T-helper 1 cell (primary cell): ENCODE measurements at places on chromosomes 4 and X.
A peak's percentile ranks its signal among the peaks of the same experiment; 100 is the strongest.

DNA sequence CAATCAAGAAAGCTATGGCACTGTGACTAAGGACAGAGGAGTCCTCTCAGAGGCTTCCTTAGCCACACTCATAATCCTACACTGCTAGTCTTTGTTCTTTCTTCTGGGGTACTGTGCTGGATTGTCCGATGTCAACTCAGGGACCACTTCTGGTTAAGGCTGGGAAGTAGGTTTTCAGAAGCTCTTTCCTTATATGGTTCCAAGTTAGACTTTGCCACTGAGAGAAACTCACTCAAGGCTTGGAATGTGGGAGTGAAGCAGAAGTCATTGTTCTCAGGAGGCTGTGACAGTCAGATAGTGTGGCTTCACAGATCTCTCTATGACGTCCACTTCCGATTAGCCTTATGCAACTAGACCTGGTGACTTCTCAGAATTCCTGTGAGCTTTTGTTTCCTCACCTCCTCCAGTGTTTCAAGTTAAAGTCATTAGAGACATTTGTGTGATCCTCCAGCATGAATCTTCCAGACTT lies 317.3 kb upstream of the F9 start:
- no peak for DNase-seq

DNA sequence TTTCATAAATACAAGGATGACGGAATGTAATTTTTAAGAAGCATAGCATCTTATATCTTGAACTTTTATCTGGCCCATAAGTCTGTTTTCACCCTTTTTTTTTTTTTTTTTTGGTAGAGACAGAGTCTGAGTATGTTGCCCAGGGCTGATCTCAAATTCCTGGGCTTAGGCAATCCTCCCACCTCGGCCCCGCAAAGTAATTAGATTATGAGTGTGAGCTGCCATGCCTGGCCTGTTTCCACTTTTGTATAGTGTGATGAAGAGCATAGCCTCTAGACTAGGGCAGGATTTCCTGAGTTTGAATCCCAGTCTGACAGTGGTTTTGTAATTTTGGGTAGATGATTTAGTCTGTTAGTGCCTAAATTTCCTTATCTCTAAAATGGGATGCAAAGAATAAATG lies 11.0 kb downstream of the STIM2 start:
- no peak for DNase-seq

DNA sequence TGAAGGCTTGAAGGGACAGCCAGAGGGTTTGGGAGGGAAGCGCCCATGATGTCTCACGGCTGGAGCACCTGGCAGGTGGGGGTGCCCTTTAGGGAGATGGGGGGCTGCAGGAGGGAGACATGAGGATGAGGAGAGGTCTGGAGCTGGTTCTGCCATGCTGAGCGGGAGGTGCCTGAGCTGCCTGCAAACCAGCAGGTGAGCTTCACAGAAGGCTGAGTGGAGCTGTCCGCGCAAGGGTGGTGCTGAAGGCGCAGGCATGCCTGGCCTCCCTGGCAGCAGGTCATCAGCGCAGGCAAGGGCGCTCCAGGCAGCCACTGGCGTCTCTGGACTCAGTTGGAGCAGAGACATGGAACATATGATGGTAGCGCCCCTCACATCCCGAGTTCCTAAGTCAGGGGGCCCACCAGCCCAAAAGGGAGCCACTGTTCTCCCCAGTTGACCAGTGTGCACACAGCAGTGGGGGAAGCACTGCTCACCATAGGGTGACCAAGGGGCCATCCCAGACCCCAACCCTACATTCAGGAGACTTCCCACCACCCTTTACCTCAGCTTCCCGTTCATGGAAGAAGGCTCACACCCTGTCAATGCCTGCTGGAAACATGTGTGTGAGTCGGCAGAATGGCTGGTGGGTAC lies 25.8 kb downstream of the ADRA2C start:
- no peak for DNase-seq

DNA sequence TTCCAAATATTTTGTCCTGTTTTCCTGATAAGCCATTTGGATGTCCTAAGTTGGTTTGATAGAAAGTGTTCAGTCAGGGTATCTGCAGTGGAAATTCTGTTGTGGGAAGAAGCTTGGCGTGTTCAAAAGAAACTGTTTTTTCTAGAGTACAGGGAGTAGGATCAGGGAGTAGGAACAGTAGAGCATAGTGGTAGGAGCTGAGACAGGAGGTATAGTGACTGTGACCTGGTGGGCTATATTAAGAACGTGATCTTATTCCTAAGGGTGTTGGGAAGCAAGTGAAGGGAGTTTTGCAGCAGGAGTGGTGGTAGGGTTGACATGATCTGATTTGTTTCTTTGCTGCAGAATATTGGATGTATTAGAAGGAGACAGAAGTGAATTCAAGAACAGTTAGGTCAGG lies 348.2 kb downstream of the BMPR1B start:
- DNase-seq, result no peak

- no peak for DNase-seq
These were observed 8.2 kb upstream of the CAMK2D start for GRCh38 chr4:113769744-113770143.

GRCh38 chrX:45063319-45064095 lies 137.2 kb downstream of the DIPK2B start:
- DNase-seq, result no peak

- no peak for DNase-seq
These were observed 329.9 kb downstream of the ARHGAP10 start for GRCh38 chr4:148061795-148062194.

DNA sequence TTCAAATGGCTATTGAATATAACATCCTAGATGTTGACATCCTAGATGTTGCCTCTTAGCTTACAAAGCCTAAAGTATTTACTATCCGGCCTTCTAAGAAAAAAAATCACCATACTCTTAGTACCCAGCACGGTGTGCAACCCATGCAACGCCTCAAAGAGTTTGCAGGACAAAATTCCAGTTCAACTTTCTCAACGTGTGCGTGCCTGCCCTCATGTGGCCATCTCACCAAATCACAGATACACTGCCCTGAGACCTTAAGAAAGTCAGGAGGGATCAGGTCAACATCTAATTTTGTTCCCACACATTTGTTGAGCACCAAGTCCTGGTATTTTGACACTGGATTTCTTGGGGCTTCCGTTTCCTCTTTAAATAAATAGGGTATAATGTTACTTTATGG lies 68.3 kb downstream of the CRMP1 start:
- peak; percentile 25 for DNase-seq

DNA sequence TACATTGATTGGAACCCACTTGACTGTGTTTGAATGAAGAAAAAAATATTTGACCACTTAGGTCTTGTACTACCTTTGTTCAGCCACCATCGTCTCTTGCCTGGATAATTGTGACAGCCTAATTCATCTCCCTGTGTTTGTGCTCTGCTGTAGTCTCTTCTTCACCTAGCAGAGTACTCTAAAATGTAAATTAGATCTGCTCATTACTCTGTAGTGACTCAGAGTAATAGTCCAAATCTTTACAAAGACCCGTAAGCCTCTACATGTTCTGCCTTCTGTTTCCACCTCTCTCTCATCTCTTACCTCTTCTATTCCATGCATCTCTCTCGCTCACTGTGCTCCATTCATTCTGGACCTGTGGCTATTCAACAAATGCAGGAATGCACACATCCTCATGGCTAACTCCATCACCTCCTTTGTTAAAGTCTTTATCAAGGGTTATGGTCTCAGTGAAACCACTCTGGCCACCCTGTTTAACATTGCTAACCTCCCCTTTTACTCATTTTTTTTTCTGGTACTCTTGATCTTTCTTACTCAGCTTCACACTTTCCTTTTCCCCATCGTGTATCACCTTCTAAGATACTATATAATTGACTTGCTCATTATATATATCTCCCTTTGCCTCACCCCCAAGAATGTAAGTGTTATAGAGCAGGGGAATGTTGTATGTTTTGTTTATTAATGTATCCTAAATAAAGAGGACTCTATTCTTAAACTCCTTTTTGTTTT lies 98.4 kb downstream of the STIM2 start:
- peak; percentile 4 for DNase-seq

- DNase-seq, result no peak
These were observed 60.1 kb downstream of the PRRG1 start for GRCh38 chrX:37409278-37409677.

- DNase-seq, result no peak
These were observed 49.7 kb upstream of the DDIT4L start for GRCh38 chr4:100240008-100240407.

DNA sequence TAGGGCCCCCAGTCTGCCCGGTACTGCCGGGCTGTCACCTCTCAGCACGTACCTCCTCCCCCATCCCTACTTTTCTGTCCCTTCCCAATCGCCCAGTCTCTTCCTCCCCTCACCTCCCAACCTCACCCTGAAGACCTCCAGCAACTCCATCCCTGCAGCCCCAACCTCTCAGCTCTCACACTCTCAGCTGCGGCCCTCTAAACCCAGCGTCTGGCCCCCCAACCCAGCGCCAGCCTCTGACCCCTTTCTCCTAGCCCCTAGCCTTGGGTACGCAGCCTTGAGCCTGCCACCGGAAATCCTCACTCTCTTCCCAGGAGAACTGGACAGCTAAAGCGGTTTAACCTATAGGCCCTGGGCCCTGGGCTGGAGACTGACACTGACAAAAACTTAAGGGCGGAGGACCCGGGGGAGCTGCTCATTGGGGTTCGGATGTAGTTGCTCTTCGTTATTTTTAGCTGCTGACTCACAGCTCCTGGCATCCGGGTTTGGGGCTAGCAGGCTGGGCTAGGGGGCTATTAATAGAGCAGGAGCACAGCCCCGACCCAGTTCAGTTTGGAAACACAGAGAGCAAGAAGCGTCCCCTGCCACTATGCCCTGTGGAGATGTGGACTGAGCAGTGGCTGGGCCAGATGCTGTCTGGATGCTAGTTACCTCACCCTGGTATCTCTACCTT lies 9.6 kb upstream of the DLG3 start:
- no peak for DNase-seq

DNA sequence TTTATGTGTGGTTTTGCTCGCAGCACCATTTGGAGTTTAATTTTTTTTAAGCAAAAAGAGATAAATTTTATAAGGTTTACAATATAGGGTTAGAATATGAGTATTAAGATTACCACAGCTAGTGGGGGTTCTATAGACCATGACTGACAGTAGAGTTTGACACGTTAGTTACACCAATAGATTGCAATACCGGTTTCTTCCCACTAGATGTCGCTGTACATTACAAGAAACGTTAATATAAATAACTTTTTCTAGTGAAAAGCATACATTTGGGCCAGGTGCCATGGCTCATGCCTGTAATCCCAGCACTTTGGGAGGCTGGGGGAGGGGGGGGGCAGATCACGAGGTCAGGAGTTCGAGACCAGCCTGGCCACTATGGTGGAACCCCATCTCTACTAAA lies 433.6 kb downstream of the MAGEB5 start:
- DNase-seq, result peak; percentile 12

DNA sequence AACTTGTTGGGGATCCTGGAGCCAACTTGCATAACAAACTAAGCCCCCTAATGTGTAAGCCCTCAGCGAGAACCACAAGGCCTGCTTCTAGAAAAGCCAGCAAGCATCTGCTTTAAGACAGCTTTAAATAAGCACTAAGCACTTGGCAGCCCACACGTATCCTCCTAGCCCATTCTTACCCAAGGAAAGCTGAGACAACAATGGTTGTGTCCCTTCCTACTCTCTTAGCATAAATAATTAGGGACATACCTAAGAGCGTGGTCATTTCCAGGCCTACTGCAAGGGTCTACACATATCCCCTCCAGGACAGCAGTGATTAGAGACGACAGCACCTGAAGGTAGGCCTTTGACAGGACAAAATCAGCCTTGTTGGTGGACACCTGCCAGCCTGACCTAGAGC lies 322.8 kb upstream of the PPARGC1A start:
- DNase-seq, result no peak

DNA sequence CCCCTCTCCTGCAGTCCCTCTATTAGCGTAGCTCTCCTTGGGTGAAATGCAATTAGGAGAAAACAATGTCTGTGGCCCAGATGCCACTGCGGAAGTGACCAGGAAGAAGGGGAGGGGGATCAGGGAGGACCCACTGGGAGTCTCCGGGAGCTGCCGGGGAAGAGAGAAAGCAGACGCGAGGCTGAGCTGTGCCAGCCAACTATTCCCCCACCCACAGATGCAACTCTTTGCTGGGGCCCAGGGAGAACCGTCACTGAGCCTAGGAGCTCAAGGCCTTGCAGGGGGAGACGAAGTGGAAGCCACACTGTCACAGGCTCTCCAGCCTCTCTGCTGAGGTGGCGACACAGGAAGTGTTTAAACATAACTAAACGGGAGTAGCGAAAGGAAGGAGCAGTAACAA lies 149.2 kb downstream of the BCOR start:
- no peak for DNase-seq

GRCh38 chr4:172826346-172826745 lies 342.3 kb upstream of the GALNT7 start:
- no peak for DNase-seq

GRCh38 chr4:38759113-38759789 lies 23.5 kb downstream of the TLR10 start:
- peak; percentile 57 for DNase-seq

GRCh38 chr4:70945046-70945445 lies 42.9 kb downstream of the MOB1B start:
- DNase-seq, result no peak

DNA sequence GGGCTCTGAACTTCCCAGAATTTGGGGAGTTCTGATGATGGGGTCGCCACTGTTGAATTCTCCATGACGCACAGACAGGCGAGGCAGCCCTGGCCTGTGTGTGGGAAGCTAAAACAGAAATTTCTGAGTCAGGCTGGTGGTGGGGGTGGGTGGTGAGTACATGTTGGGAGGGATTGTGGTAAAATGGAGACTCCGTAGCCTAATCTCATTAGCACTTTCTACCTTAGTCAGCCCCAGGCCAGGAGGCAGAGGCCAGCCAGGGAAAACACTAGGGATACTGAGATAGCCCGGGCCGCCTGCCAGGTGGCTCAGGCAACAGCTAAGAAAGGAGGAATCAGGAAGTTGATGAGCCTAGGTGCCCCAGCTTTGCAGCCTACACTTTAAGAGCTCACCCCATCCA lies 39.3 kb upstream of the NHSL2 start:
- DNase-seq, result no peak

- no peak for DNase-seq
These were observed 167.7 kb upstream of the TEX13C start for GRCh38 chrX:125152011-125152410.

GRCh38 chr4:144646523-144647094 lies 653 bp downstream of the HHIP start:
- DNase-seq, result no peak

- DNase-seq, result no peak
These were observed at the start of gene ZNF732 for GRCh38 chr4:304969-305680. ZNF732 (minus strand) TSS chr4:305474; CDS start chr4:305310, 164 bp downstream.

- no peak for DNase-seq
These were observed 139.4 kb upstream of the CPEB2 start for GRCh38 chr4:14862891-14863290.

GRCh38 chr4:8641931-8642650 lies 49.5 kb downstream of the CPZ start:
- no peak for DNase-seq

DNA sequence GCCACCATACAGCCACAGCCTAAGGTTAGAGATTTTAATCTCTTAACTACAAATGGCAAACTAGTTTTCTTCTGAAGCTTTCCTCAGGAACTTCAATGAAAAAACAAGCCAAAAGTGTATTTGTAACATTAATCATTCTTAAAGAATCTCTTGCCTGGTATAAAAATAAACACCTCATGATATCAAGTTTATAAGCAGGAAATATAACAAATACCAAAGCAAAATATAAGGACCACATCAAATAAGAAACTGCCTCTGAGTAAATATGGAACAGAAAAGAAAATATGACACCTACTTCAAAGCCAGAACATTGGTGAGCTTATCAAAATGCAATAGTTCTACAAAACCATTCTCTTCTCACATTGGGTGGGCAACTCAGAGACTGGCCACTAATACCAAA lies 89.9 kb downstream of the GPC4 start:
- no peak for DNase-seq

- no peak for DNase-seq
These were observed 55.0 kb upstream of the FAM9B start for GRCh38 chrX:9088896-9089295.

GRCh38 chr4:67996127-67996526 lies 32.8 kb upstream of the TMPRSS11A start:
- no peak for DNase-seq
